ENCODE measurements at places on chromosomes 7 and 10. TPM values are rescaled to one million over a fixed set of nuclear protein-coding genes. Genes with fewer than 3 reads are reported as not detected.
A peak's percentile ranks its signal among the peaks of the same experiment; 100 is the strongest.

GRCh38 chr7:86978808-86979506 lies 80.5 kb downstream of the ELAPOR2 start:
- no peak for DNase-seq

- DNase-seq = no peak
Measured at GRCh38 chr7:106072715-106073091, 39.4 kb downstream of the SYPL1 start.

- no peak for DNase-seq
Measured at GRCh38 chr10:130416334-130417150, 280.4 kb downstream of the GLRX3 start.

- peak; percentile 83 for DNase-seq
Measured at GRCh38 chr7:44767912-44768627, 19.4 kb downstream of the ZMIZ2 start.

- no peak for DNase-seq
Measured at GRCh38 chr10:110258542-110258941, 46.2 kb downstream of the SMNDC1 start.

Gene SEPTIN7
- 514 TPM for polyA plus RNA-seq

Measured in right lung (tissue), 10 donors.